Fibroblast of lung (primary cell): ENCODE measurements at places on chromosomes 6 and 20. TPM values are rescaled to one million over a fixed set of nuclear protein-coding genes. Genes with fewer than 3 reads are reported as not detected.
A peak's percentile ranks its signal among the peaks of the same experiment; 100 is the strongest.

RIPPLY2 gene
- not detected in 2 replicates for polyA plus RNA-seq

SNRPB gene
- 104 and 159 TPM in 2 replicates for polyA plus RNA-seq

EGFL8 gene
- 0.77 and 2.3 TPM in 2 replicates for polyA plus RNA-seq

RHAG gene
- 0.06 TPM in 1 of 2 replicates, not detected in the other for polyA plus RNA-seq

LBP gene
- polyA plus RNA-seq, result 0.08 TPM in 1 of 2 replicates, not detected in the other

TFAP2C gene
- 0.24 and 0.39 TPM in 2 replicates for polyA plus RNA-seq

MAP1LC3A gene
- polyA plus RNA-seq, result 14.0 and 19.3 TPM in 2 replicates

- DNase-seq, result no peak
Observed at GRCh38 chr6:3376064-3376463, 80.8 kb downstream of the SLC22A23 start.

GRCh38 chr6:106789428-106790148 is 160.2 kb downstream of the QRSL1 start:
- DNase-seq, result no peak

DNA sequence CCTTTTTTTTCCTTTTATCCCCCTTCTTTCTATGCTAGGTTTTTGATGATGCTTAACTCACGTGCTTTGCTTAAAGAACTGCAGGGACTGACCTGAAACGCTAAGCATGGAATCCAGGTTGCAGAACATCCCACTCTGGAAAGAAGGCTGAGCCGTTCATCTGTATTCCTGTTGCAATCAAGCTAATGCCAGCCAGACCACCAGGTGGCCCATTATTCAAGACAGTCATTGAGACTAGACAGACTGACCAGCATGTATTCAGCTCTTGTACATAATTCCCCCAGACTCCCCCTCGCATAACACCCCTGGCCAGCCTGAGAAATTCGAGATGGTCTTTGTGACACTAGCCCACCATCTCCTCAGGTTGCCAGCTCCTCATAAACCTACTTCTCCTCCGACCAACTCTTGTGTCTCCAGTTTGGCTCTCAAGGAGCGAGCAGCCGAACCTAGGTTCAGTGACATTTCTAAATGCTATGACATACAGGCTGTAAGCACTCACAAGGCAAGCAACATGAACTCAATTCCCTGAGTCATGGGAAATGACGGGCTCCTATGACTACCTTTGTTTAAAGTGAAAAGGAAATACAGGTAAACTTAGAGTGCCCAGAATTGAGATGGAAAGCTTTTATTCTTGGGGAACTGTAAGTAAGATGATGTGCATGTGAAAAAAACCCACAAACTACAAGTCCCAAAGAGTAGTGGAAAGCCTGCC is 309.3 kb upstream of the CDYL start:
- peak; percentile 40 for DNase-seq

DNA sequence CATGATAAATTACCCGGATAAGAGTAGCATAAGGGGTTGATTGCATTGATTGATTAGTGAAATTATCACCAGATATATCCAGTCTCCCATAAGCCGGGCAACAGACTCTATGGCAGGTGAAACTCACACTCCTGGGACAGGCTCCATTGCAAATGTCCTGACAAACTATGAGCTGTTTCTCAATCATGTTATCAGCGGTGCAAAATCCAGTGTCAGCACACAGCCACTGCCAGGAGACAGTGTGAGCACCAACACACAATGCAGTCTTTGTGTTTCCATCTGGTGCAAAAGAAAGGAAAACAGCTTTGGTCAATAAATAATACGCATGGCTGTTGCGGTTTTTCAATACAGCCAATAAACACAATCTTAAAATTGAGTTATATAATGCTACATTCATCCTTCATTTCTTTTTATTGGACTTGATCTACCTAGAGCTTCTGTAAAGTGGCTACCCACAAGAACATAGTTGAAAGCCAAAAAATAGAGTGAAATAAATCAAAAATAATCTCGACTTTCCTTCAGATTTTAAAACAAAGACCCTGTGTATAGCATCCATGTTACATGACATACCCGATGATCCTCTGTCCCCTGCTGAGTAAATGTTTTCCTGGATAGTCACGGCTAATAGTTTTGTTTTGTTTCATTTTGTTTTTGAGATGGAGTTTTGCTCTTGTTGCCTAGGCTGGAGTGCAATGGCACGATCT is 64.3 kb upstream of the AFDN start:
- DNase-seq, result no peak

DNA sequence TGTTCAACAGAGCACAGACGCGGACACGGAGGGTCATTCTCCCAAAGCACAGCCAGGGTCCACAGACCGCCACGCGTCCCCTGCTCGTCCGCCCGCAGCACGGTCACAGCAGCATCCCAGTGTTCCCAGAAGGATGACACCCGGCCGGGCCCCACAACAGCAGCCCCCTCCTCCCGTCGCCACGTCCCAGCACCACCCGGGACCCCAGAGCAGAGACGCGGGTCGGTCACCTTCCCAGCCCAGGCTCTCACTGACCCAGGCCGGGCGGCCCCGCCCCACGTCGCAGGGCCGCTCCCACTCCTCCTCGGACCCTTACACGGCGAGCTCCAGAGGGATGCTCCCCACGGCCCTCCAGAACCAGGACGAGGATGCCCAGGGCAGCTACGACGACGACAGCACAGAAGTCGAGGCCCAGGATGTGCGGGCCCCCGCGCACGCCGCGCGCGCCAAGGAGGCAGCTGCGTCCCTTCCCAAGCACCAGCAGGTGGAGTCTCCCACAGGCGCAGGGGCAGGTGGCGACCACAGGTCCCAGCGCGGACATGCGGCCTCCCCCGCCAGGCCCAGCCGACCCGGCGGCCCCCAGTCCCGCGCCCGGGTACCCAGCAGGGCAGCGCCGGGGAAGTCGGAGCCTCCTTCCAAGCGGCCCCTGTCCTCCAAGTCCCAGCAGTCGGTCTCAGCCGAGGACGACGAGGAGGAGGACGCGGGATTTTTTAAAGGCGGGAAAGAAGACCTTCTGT is 64.3 kb downstream of the FNDC1 start:
- DNase-seq, result no peak

- DNase-seq, result no peak
Observed at GRCh38 chr6:101585501-101585900, 192.0 kb downstream of the GRIK2 start.

DNA sequence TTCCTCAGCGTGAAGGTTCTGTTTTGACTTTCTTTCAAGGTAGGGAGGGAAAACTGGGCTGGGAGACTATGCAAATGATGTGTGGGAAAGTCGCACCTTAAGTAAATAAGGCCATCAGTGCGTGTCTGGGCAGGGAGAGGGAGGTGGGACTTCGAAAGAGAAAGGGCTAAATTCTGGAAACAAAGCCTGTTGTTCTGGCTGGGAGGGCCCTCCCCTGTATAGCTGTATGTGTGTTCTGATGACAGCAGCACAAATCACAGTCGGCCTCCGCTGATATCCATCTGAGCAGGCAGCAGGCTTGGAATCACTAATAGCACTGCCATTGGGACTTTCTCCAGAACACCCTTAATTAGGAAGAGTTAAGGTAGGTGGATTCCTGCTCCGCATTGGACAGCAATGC is 19.2 kb downstream of the JAG1 start:
- DNase-seq, result no peak

- DNase-seq, result peak; percentile 1
Observed at GRCh38 chr6:51511081-51511480, 576.3 kb downstream of the PKHD1 start.

- no peak for DNase-seq
Observed at GRCh38 chr20:43700627-43701026, 26.2 kb downstream of the GTSF1L start.

GRCh38 chr6:163579111-163579879 is 164.8 kb downstream of the QKI start:
- DNase-seq, result no peak

- no peak for DNase-seq
Observed at GRCh38 chr6:169344750-169345065, 91.1 kb upstream of the THBS2 start.

DNA sequence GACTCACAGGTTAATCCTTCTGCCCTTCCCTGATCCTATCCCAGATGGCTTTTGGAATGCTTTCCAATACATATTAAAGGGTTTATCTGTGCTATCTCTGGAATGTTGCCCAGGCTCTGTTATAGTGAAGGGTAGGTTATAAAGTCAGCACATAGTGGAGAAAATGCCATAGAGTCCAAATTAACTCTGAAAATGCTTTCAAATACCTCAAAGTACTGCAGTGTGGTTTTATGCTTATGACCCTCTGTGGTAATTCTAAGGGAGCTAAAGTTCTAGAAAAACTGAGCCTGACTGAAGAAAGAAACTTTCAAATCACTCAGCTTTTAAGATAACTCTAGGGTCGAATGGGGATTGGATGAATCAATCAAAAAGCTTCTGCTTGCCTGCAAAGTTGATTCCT is 159.8 kb downstream of the PLCB1 start:
- peak; percentile 10 for DNase-seq

GRCh38 chr6:161406646-161407045 is 132.8 kb upstream of the AGPAT4 start:
- peak; percentile 96 for DNase-seq

GRCh38 chr6:118012944-118013343 is 105.9 kb downstream of the SLC35F1 start:
- no peak for DNase-seq

DNA sequence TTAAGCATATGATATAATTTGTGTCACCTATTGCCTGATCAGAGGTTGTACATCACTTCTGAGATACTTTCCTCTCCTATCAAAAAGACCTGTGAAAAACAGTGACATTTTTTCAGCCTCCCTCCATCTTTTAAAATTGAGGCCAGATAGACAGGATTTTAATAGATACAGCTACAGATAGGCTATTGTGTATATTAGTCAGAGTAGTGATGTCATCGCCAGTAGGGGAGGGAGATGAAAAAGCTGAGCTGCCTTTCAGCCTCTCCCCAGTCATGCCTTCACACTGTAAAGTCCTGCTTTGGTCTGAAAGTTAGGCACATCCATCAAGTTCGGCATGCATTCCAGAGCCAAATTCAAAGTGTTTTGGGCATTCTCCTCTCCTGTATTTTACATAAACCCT is 7.9 kb upstream of the PABPC1L start:
- peak; percentile 43 for DNase-seq

DNA sequence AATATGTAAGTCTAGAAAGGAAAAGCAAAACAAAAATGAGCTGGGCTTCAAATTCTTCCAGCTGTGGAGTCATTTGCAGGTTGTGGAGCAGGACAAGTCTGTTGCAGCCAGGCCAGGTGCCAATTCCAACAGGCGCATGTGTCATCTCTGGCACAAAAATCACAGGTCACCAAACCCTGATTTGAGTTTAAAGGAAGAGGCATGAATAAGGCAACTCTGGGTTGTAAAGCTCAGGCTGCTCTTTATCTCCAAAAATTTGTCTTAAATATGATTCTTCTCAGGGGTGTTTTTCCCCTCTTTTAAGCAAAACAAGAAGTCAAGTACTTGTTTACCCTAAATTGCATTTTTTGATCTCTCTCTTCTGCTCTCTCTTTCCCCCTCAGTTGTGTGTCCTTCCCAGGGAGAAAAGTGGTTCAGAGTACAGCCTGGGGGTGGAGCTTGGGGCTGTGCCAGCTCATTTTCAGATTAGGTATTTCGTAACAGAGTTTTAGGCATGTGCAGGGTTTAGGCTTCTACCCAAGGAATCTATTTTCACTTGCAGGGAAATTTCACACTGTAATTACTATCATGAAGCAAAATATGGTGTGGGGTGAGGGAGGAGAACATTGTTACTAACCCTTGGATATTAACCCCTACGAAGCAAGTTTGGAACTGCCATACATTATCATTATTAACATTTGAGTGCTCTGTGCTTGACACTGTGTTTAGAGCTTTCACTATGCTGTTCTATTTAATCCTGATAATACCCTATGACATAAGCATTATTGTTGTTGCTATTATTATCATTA is 8.3 kb upstream of the NCOA3 start:
- DNase-seq, result peak; percentile 70

- peak; percentile 91 for DNase-seq
Observed at GRCh38 chr6:108581237-108581931, 20.7 kb downstream of the FOXO3 start.

- no peak for DNase-seq
Observed at GRCh38 chr20:25276533-25277050, 28.7 kb downstream of the PYGB start.

DNA sequence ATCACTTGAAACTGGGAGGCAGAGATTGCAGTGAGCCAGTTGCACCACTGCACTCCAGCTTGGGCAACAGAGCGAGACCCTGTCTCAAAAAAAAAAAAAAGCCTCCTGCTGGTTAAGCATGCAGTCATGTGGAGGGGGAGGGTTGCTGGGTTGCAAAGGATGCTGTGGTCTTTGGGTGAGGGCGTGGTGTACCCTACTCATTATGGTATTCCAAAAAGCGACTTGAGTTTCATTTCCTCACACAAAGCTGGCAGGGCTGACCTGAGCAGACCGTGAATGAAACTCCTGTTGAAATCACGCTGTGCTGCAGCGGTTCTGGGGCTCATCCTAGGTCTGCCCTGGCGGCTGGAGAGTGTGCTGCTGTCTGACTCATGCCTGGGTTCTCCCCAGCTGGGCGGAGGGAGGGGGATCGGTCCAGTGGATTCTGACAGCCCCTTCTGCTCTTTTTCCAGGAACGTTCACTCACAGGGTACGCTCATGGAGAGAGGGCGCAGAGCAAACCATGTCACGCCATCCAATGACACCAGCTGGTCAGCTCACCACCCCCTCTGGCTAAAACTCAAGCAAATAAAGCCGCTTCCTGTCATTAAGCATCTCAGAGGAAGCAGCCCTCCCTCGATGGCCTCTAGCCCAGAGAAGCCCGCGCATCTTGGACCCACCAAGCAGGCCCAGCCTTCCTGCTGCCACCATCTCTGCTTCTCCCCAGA is 166.2 kb downstream of the SCML4 start:
- peak; percentile 93 for DNase-seq

GRCh38 chr6:88381289-88381642 is 215.1 kb upstream of the CNR1 start:
- DNase-seq, result no peak

DNA sequence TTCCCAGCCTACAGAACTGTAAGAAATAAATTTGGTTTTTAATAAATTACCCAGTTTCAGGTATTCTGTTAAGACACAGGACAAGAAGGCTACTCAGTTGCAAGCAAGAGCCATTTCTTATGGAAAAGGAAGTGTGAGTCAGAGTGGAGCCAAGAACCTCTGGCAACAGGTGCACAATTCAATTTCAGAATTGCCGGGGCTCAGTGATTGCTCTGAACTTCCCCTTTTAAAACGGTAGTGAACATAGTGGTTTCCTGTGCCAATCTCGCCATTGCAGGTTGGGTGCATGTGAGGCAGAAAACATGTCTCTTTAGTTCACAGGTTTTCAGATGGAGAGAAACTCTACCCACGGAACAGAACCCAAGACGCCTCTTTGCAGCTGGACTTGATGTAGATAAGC is 16.4 kb downstream of the PIGT start:
- no peak for DNase-seq
